ENCODE measurements at places on chromosomes 3 and 15.

GRCh38 chr15:47652328-47652727 is 65.0 kb upstream of the SEMA6D start:
- DNase-seq = no peak

DNA sequence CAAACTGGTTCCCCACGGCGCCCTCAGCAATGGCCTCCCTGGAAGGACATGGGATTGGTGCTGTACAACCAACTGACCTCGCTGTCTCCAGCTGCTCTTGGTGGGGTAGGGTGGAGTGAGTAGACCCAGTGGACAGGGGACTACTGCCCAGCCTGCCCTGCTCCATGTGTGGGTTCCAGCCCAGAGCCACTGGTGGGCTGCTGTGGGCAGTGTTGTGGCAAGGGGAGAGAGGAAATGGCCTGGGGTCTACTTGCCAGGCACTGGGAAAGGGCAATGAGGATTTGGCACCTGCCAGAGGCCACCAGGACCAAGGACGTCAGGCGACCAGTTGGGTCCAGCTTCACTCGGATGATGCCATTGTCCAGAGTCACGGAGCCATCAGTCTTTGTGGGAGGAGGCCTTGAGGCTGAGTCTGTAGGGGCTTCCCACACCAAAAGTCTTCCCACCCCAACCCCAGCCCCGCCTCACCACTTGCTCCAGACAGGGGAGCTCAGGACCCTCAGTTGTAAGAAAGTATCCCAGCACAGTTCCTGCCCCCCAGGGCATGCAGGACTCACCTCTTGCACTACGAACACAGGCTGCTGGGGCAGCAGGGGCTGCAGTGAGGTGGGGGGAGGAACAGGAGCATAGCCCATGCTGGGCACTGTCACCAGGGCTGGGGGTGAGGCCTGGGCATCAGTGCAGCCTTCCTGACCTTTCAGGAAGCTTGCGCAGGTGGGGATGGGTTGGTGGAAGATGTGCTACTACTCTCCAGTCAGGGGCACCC is 9.5 kb downstream of the MAN2C1 start:
- no peak for DNase-seq

DNA sequence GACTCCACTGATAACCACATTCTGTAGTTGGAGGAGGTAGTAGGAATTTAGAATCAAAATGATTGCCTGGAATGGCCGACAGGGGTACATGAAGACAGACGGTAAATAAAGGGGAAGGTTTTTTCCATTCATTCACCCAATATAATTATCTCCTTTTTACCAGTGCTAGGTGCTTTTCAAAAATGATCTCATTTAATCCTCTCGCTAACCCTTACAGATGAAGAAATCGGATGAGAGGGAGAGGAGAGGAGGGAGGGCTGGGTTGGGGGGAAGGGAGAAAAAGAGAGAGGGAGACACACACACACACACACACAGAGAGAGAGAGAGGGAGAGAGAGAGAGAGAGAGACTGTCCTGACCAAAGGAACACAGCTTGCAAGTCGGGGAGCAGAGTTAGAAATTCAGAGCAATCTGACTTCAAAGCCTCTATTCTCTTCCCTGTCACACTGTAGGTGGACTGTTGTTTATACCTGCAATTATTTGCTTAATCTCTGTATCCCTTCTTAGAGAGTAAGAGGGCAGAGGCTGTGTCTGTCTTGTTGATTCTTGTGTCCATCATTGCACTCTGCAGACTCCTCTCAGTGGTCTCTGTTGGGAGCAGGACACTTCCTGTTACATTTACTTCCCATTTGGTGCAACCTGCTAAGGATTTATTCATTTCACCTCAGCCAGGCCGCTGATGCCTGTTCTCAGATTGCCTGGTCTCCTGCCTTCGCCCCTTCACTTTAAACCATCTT is 18.7 kb upstream of the PAQR9 start:
- DNase-seq = no peak

- DNase-seq = no peak
Measured at GRCh38 chr15:89091627-89092220, 3.5 kb downstream of the ABHD2 start.

- DNase-seq = no peak
Measured at GRCh38 chr3:63355809-63356208, 77.7 kb downstream of the SYNPR start.

DNA sequence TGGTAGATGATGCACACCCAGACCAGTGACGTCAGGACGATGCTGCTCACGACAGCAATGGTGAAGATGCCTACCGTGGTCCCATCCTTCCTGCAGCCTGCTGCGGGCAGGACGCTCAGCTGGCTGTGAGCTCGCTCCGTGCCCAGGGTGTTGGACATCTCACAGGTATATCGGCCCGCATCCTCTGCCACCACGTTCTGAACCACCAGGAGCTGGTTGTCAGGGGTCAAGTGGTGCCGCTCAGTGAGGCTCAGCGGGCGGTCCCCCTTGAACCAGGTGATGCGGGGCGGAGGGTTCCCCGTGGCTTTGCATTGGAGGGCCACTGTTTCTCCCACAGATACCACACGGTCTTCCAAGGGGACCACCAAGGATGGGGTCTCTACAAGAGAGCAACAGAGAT is 117.8 kb downstream of the LRIG1 start:
- no peak for DNase-seq

GRCh38 chr3:113211330-113212149 is at the start of gene BOC:
Gene BOC, plus strand, starts transcription at chr3:113211557. Its CDS starts 38,246 bp downstream, at chr3:113249803.
- DNase-seq = no peak

DNA sequence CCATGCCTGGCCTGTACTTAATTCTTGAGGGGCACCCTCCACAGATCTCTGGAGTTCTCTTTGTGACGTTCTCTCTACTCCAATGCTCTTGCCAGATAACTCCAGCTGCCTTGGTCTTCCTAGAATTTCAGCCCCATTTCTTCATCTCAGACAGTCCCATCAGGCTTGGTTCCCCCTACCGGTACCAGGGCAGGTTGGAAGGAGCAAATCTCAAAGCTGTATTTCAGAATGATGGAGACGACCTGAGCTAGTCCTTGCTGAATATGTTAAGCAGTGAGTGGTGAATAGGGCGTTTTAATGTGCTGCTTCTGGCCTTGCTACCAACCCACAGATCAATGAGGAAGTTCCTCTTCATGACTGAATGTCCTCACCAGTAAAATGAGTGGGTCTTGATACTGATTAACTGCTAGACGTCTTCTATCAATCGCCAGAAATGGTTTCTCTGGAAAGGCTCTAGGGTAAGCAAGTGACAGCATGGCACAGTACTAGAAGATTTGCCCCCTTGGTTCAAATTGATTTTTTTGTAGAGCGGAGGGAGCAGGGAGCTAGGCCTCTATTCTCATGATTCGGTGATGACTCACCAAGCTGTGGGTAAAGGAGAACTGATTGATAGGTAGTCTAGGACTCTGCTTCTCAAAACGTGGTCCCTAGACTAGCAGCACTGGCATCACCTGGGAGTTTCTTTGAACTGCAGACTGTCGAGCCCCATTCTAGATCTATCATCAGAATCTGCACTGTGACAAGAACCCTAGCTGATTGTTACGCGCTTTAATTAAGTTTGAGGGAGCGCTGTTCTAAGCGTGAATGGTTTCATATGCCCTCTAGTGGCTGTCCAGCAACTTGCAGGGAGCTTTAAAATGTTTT is 67.8 kb downstream of the UBP1 start:
- DNase-seq = no peak

GRCh38 chr3:55828712-55829111 is 341.6 kb upstream of the WNT5A start:
- DNase-seq = no peak

DNA sequence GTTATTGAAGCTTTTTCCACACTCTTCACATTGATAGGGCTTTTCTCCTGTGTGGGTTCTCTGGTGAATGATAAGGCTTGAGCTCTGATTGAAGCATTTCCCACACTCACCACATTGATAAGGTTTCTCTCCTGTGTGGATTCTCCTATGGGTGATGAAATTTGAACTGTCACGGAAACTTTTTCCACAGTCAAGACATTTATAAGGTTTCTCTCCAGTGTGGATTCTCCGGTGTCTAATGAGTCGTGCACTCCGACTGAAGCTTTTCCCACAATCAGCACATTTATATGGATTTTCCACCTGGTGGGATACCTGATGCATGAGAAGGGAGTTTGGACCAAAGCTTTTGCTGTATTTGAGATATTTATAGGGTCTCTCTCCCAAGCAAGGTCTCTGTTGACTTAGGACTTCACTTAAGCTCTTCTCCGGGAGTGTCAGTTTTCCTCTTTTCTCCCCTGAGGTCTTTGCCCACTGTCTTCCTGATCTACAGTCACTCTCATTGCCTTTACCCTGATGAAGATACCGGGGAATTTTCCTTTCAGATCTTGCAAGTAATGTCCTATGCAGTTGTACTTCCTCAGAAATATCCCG is 9.4 kb downstream of the ZSCAN29 start:
- DNase-seq = no peak

DNA sequence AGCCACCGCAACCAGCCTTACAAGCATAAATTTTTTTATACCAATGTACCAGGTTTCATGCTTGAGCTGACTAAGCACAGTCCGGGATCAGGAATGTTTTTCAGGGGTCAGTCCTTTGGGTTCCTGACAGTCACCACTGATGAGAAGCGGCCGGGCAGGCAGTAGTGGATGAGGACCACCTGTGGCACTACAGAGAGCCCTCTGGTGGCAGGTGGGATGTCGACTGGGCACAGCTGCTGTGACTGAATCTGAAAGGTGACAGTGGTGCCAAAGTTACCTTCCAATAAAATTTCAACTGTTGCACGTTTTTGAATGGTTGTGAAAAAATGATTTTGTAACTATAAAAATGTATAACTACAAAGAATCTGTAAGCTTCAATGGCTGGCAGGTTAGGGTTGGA is 34.0 kb downstream of the TPRA1 start:
- DNase-seq = no peak

DNA sequence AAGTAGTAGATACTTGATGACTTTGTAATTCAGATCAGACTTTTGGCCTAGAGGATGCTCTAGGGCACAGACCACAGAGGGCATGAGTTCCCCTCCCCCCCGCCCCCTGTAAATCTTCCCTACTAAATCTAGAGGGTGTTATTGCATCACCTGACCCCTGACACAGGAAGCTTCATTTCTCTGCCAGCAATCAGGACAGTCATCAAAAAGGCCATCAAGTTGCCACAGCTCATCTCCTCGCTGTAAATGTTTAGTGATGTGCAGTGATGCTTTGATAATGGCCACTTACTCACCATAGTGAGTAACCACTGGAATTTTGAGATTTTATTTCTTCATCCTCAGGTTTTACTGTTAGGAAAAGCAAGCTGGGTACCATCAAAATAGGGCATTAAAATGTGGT is 289.2 kb upstream of the CHRM5 start:
- no peak for DNase-seq

DNA sequence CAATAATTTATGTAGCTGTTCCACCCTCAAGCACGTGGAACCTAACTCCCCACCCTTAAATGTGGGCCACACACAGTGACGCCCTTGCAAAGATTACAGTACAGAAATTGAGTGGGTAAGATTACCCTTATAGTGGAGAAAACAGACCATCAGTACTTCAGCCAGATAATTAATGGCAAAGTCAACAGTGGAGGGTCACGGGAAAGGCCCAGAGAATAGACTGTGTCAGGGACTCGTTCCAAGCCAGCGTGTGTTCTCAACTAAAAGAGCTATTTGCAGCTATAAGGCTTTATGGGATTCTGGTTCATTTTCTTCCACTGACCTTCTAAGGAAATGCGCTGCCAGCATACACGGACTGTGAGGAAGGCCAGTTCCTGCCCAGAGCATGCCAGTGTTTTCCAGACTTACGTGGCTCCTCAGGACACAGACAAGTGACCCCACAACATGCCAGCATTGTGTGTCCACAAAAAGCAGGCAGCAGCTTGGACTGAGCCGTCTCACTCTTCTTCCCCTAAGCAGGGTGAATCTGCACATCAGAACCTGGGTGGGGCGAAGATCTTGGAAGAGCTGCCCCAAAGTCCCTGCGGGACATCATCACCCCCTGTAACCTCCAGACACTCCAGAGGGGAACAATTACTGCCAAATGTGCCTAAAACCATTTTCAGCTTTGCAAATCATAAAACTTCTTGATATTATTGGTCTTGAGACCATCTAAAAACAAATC is 428.5 kb downstream of the OCA2 start:
- DNase-seq = peak; percentile 23

DNA sequence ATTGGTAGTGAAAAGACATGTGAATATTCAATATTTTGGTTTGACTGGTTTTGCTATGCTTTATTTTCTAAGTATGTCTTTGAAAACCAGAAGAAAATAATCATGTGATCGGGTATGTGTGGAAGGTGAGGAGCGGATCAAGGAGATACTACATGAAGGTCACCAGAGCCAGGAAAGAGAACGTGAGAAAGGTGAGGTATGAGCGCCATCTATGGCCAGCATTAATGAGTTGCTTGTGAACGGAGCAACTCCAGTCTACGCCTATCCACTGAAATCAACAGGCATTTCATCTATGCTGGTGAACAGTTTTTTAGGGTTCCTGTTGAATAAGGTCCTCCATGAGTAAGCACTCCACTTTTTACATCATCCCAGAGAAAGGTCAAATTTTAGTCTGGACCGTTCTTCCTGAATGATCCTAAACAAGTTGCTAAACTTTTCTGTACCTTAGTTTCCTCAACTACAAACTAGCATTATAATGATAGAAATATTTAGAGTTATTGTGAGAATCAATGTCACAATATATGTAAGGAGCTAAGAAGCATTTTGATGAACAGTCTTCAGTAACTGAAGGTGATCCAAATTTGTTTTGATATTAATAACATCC is 1435.2 kb upstream of the CADM2 start:
- DNase-seq = no peak

GRCh38 chr3:197828-198491 is 1.4 kb downstream of the CHL1 start:
- no peak for DNase-seq

- DNase-seq = no peak
Measured at GRCh38 chr3:50010959-50011358, 71.0 kb downstream of the RBM6 start.

- DNase-seq = peak; percentile 4
Measured at GRCh38 chr3:190224863-190225692, 97.2 kb downstream of the CLDN1 start.

- DNase-seq = no peak
Measured at GRCh38 chr15:58682234-58682633, 67.3 kb downstream of the ADAM10 start.

GRCh38 chr3:48716508-48716981 is 476 bp downstream of the IP6K2 start:
- peak; percentile 7 for DNase-seq

GRCh38 chr3:36688815-36689214 is 75.5 kb downstream of the DCLK3 start:
- DNase-seq = no peak

- DNase-seq = no peak
Measured at GRCh38 chr3:189908646-189909045, 212.1 kb downstream of the P3H2 start.

GRCh38 chr3:134911586-134912548 is 116.8 kb downstream of the EPHB1 start:
- peak; percentile 99 for DNase-seq

DNA sequence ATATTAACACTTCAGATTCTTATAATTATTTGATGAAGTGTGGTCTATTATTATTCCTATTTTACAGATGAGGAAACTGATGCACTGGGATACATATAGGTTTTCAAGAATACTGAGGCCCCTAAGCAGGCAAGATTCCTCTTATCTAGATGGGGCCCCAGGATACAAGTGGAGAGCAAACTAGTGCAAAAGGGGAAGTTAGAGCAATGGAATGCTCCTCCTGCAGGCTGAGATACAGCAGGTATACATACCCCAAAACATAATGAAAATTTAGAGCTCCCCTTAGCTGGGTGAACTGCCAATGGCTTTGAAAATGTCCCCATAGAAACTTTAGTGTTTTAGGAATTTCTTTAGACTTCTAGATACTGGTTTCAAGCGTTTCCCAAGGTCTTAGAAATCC is 247.1 kb downstream of the CHST2 start:
- DNase-seq = no peak

Data from DMS79 treated with DMSO at 0.1 percent for 48 hours (cell line).